H1 (cell line): ENCODE measurements at places on chromosomes 5 and 9. TPM values are rescaled to one million over a fixed set of nuclear protein-coding genes. Genes with fewer than 3 reads are reported as not detected.

DNA sequence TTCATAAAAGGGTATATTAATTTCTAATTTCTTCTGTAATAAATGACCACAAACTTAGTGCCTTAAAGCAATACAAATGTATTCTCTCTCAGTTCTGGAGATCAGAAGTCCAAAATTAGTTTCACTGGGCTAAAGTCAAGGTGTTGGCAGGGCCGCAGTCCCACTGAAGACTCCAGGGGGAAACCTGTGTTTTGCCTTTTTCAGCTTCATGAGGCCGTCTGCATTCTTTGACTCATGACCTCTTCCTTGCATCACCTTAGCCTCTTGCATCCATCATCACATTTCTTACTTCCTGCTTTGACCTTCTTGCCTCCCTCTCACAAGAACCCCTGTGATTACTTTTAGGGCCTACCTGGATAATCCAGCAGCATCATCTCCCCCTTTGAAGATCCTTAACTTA lies 42.0 kb upstream of the ALDH1B1 start:
- no peak for DNase-seq

DNA sequence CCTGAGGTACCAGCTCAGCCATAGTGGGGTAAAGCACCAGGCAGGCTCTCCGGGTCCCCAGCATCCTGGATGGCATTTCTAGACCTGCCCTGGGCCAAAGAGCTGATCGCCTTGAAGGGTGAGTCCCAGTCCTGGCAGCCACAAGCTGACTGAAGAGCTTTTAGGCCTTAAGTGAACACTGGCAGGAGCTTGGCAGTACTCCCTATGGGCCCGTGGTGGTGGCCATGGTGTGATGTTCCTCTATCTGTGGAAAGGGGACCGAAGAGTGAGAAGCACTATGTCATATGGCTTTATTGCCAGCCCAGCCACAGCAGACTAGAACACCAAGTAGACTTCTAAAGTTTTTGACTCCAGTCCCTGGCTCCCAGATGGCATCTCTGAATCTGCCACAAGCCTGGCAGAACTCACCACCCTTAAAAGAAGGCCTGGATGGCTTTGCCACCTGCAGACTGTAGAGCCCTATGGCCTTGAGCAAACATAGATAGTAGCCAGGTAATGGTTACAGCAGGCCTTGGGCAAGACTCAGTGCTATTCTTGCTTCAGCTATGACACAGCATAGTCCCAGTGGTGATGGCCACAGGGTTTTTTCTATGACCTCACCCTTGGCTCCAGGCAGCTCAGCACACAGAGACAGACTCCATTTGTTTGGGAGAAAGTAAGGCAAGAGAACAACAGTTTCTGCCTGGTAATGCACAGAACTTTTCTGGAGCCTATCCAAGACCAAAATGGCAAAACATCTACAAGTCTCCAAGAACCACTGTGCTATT lies 801.5 kb upstream of the DMAC1 start:
- DNase-seq, result no peak

The ZFR gene
- total RNA-seq, result 66.2 and 68.8 TPM in 2 replicates

DNA sequence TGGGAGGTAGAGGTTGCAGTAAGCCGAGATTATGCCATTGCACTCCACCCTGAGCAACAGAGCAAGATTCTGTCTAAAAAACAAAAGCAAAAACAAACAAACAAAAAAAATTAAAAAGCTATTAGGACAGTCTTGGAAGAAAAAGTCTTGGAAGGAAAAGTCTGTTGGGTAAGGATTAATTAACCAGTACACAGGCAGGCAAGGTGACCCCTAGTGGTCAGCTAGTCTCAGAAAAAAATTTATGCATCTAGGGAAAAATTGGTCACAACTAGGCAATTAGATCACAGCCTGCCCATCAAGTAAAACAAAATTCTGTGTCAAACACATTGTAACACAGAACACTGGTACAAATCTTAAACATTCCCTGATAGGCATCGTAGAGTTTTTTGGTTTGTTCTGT lies 6.7 kb upstream of the ANKRD18B start:
- no peak for DNase-seq

GRCh38 chr9:20087481-20087880 lies 298.6 kb upstream of the SLC24A2 start:
- DNase-seq, result no peak
